ENCODE measurements at places on chromosomes 12 and 14.

DNA sequence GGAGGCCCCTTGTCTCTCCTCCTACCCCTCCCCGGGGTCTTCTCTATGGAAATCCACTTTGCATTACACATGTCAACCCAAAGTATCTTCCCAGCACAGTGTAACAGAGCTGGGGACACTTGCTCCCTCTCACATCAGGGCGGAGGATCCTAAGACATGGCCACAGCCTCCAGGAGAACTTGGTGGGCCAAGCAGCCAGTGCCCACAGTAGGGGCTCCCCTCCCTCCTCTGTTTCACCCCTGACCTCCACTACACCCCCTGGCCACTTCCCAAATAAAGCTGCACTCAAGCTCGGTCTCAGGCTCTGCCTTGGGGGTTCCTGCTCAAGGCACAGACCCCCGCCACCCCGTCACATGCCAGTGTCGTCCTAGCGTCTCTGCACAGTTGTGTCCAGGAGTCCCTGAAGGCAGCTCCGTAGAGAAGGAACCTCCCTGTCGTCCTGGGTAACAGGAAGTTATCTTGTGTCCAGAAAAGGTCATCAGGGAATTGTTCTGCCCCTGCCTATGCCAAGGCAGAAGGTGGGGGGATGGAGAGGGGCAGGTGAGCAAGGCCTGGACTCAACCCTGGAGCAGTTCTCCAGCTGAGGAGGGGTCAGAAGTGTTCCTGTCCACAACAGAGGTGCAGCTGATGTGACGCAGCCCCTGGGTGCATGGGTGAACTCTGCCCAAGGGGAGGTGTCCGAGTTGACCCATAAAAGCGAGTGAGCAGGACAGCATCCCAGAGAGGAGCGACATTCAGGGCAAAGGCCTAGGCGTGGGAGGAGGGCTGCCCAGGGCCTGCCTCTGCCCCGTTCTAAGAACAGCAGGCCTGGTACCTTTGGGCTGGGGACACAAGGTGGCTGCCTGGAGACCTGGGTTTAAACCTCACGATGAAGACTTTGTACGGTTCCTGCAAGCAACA, 25.5 kb downstream of the DIO3 start:
- DNase-seq, result no peak

DNA sequence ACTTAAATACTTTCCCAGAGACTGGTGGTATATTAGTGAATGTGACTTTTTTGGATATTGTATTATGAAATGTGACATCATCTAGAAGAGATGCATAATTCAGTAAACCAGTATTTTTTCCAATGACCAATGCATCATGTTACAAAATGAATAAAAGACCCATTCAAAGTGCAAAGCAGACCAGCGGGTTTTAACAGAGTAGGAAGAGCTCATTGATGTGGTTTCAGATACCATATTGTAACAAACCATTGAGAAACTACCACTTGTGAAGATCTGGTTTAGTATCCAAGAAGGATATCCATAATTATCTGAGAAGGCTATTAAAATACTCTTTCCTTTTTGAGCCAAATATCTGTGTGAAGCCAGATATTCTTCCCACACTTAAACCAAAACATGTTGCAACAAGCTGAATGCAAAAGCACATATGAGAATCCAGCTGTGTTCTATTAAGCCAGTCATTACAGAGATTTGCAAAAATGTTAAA, 47.7 kb downstream of the MVK start:
- DNase-seq, result peak; percentile 23

DNA sequence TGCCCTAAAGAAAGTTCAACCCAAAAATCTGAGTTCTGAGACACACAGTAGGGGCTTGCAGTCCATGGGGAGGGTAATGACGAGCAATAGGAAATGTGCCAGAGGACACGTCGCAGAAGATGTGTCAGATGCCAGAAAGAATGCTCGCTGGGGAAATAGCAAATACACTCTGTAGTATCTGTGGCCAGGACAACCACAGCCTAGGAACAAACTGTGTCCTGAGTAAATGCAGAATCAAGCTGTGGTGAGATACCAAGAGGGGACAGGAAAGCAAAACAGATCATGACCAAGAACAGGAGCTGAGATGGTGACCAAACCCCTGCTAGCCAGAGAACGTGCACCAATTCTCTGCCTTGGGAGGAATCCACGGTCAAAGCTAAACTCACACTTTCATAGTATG, 9.1 kb downstream of the CRACR2A start:
- no peak for DNase-seq

DNA sequence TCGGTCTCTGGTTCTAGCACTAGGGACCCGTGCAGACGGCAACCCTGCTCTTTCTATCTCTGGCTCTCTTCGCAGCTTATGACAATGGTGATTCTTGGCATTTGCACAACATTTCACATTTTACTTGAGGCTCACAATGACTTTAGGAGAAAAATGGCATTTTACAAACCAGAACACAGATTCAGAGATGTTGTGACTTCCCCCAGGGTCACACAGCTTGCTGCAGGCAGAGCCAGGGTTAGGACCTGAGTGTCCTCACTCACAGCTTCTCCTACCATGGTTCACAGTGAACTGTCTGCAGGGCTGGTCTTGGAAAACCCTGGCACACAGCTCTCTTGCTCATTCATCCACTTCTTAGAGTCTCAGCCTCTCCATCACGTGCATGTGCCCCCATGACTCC, 23.7 kb downstream of the P2RX7 start:
- no peak for DNase-seq

DNA sequence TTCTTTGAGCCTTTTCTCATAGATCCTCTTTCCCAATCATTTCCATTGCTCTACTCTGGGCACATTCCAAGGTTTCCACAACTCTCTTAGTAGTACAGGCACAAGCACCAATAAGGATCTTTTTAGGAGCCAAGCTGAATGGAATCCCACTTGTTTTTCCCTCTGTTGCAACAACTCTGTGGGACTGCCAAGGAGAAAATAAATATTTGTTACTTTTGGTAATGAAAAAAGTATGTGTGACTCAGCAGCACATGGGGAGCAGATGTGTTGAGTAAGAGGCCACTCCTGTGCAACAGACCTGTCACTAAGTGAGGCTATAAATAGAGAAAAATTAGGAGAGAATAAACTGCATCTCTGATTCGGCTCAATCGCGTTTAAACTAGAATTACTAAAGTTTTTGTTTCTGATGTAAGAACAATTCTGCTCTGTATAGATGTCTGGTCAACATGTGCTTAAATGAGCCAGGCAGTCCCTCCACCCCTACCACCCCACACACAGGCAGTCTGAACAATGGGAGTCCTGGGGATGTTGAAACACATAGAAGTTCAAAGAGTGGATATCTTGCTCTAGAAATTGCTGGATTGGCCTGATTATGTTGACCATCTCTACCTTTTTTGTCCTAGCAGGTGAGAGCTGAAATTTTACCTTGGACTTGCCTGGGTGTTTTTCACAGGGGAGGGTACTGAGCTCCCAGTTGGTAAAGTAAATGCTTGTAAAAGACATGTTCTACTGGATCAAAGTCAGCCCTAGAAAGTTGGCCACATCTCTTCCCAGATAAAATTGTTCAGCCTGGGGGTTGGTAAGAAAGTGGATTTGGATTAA, 244.3 kb upstream of the NOVA1 start:
- peak; percentile 41 for DNase-seq

DNA sequence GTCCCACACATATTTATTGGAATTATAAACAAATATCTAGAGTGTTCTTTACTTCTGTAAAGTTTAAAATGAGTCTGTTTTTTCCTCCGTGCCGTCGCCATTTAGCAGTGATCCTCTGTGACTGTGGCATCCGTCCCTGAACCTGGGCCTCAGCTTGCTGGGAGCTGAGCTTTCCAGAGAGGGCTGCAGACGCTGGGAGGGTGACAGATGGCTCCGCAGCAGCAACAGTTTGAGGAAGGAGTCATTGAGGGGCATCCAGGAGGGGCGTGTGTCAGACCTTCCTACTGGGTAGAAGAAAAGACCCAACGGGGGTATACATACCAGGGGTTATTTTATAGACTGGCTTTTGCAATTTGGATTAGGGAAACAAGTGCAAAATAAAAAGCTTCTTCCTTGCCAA, 47.9 kb downstream of the NEUROD4 start:
- no peak for DNase-seq

DNA sequence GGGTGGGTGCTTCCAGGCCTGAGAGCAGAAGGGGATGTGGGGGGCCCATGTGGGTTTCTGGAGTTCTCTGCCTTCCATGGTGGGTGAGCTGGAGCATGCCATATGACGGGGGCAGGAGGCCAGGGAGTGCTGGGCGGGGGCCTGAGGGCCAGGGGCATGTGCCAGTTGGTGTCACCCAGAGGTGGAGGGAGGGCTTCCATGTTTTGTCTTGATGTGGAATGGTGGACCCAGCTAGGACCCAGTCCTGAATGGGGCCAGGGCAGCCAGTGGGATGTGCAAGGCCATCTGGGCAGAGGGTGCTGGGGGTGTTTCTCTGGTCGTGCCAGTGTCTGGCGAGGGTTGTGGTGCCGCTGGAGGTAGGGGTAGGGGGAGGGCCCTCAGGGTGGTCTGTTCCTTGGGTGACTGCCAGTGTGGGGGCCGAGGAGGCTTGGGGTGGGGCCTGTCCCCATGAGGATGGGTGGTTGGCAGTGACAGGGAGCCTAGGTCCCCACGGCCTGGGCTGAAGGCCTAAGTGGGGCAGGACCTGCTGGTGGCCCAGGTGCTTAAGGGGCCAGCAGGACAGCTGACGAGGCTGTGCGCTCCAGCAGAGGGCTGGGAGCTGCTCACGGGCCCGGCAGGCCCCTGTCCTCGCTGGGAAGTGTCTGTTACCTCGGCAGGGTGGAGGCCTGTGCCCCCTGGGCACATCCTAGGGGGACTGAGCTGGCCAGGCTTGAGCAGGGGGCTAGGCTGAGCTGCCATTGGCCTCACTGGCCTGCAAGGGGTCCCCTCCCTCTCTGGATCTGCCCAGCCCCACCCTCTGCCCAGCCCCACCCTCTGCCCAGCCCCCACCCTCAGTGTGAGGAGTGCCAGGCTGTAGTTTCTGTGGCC, 26.8 kb downstream of the CEP170B start:
- DNase-seq, result no peak

DNA sequence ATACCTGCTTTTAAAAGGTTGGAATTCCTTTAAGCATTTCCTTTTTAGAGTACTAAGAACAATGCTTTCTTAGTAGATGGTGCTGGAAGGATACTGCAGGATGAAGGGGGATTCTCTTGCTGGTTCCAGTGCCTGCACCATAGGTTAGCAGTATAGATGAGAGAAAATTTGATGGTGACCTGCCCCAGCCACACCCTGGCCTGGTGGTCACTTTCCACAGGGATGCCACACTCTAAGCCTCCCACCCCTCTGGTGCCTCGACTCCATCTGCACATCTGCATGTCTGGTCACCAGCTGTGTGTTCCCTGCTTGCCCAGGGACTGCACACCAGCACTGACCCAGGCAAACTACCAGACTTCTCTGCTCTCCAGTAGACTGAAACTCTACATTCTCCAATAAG, 19.1 kb downstream of the SLC2A3 start:
- DNase-seq, result no peak

- DNase-seq, result peak; percentile 86
Measured at GRCh38 chr12:100142851-100143559, at the start of gene BLTP3B. Gene BLTP3B (minus strand): TSS chr12:100142874. CDS start chr12:100142635, 239 bp downstream.

GRCh38 chr12:115776399-115776798, 501.1 kb downstream of the MED13L start:
- DNase-seq, result no peak

DNA sequence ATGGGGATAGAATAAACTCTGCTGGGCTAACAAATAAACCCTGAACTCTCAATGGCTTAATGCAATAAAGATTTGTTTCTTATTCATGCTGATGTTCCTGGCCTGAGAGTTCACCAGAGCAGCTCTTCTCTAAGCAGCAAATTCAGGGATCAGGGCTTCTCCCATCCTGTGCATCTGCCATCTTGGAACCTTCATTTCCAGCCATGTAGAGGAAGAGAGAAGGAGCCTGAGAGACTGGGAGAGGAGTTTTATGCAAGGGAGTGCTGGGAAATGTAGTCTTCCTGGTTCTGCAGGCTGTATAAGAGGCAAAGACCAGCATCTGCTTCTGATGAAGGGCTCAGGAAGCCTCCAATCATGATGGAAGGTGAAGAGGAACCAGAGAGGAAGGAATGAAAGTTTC, 20.6 kb upstream of the APOLD1 start:
- DNase-seq, result no peak

GRCh38 chr14:84882830-84883229, 647.1 kb upstream of the FLRT2 start:
- no peak for DNase-seq

DNA sequence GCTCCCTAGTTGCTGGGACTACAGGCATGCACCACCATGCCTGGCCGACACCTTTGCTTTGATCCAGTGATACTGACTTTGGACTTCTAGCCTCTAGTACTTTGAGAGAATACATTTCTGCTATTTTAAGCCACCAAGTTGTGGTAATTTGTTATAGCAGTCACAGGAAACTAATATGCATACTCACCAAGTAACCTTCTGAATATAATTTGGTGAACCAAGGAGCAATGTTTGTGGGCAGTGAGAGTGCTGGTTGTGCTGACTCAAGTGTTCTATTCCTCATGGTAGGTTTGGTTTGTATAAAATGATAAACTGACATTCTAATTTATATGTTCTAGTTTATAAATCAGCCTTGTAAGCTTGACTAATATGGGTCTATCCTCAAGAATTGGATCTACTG, 42.4 kb upstream of the MMP19 start:
- no peak for DNase-seq

DNA sequence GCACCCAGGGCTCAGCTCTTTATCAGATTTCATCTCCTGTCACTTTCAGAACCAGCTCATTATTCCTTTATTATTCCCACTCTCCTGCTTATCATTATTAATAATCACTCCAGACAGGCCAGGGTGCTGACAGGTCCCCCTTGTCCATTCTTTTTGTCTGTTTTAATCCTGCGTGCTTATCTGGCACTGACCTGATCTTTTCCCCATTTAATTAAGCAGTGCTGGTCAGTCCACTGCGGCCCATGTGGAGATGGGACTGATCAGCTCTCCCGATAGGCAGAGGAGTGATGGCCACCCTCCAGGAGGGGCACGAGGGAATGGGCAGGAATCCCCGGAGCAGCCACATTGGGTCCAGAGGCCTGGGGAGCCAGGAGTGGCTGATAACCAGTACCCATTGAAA, 55.5 kb upstream of the GPATCH2L start:
- no peak for DNase-seq

DNA sequence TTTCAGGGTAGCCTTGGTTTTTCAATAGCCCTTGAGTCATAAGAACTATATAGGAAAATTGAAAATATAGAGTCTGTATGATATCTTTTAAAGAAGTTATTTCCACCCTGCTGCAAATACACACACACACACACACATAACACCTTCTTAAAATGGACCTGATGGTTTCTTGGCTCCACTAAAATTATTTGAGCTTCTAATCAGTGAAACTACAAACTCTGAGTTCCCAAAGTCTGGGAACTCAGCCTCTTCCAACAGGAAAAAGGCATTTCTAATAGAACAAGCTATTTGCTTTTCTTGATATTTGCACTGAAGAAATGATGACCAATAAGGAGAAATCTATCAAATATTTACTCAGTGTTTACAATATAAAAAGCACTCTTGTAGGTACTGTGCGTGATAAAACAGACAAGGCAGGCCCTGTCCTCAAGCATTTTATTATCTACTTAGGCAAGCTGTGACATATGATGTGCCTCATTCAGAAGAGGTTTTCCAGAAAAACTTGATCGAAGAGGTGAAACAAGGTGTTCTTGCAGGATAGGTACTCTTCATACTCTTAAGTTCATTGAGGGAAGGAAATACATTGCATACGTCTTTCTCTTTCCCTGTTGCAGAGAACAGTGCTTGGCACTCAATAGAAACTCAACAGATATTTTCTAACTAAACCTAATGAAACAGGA, 88.6 kb downstream of the MGST1 start:
- no peak for DNase-seq
